ENCODE measurements at places on chromosomes 7 and 10. TPM values are rescaled to one million over a fixed set of nuclear protein-coding genes. Genes with fewer than 3 reads are reported as not detected.

GRCh38 chr10:84293171-84293570, 35.2 kb upstream of the CCSER2 start:
- no peak for DNase-seq

Gene EXOSC1
- 49.5 TPM for total RNA-seq

DNA sequence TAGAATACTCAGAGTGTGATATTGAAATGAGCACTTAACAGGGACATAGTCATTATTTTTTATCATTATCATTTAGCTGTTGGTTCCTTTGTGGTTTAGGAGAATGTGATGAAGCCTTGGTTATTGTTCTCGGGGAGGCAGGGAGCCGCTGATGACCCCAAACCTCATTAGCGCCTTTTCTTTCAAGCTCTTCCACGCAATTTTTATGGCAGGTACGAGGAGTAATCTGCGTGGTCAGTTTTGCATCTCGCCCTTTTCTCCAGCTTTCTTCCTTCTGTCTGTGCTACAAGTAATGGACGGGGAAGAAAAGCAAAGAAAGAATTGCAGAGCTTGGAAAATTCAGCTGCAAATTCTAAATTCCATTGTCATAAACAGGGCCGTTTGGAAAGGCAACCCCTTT, 338.4 kb downstream of the GLRX3 start:
- no peak for DNase-seq

- no peak for DNase-seq
Observed at GRCh38 chr7:23491502-23491901, 21.2 kb upstream of the IGF2BP3 start.

DNA sequence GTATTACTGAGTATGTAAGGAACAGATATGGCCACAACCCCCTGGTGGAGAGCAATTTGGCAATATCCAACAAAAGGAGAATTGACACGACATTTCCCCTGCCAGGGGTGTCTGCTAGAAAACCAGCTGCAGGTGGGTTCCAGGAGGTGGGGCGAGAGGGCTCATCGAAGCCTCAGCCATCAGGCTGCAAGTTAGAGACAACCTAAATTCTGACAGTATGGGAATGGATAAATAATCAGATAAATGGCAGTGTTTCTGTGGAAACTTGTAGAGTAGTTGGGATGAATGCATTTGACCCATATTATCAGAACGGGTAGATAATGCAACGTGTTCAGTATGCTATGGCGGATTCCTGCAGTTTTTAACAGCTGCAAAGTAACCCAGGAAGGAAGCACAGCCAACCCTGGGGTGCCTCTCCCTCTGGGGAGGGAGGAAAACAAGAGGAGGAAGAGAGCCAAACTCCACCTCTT, 3.5 kb downstream of the TMEM273 start:
- DNase-seq, result peak; percentile 42

GRCh38 chr10:4671451-4672145, 154.4 kb upstream of the AKR1E2 start:
- no peak for DNase-seq

GRCh38 chr7:122123746-122124145, 20.3 kb downstream of the AASS start:
- no peak for DNase-seq

DNA sequence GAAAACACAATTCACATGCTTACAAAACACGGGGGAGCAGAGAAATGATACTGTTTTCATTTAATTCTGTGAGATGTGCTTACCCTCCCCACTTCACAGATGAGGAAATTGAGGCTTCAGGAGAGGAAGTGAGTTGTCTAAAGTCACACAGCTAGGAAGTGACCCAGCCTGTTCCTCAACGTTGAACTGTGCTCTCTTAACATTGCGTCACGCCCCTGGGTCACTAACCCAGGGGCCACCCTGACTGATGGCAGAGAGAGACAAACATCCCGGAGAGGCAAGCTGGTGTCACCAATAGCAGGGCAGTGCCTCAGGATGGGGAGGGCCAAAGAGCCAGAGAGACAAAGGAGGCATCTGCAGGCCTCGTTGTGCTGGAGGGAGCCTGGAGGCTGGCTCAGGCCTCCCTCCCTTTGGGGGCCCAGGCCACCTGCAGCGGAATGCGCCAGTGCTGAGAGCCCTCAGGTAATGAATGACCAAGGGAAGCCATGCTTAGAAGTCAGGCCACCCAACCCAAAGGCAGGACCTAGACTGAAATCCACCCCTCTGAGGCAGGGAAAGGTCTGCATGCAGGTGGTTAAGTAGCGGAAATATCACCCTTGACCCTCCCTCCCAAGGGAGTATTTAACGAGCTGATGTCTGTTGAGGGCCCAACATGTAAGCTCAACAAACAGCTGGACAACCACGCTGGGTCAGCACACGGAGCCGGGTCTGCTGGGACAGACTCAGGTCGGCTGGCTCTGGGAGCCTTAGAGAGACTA, 81.3 kb downstream of the C10orf105 start:
- no peak for DNase-seq

Gene RHEB
- 66.2 TPM for total RNA-seq

Gene NSMCE4A
- total RNA-seq, result 60.3 TPM
